Anterior cingulate cortex (tissue), 58 donors: ENCODE measurements at places on chromosomes 3 and 15.

DNA sequence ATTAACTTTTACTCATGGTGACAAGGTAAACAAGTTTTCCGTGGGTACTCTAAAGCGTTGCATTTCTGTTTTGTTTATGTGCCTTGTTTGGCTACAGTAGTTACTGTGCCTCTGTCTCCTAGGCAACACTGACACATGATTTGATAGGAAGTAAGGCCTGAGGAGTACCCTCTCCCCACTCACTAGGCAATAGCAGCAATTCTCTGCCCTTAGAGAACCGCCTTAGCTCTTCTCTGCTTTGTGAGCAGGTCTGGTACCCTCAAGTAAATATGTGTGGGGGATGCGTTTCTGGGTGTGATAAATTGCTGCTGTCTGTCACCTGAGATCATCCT, at the start of gene IL5RA:
Gene IL5RA, minus strand, starts transcription at position 76 of the 332 bp plus-strand sequence. CDS start 5,390 bp downstream, outside the sequence.
- DNase-seq = no peak

DNA sequence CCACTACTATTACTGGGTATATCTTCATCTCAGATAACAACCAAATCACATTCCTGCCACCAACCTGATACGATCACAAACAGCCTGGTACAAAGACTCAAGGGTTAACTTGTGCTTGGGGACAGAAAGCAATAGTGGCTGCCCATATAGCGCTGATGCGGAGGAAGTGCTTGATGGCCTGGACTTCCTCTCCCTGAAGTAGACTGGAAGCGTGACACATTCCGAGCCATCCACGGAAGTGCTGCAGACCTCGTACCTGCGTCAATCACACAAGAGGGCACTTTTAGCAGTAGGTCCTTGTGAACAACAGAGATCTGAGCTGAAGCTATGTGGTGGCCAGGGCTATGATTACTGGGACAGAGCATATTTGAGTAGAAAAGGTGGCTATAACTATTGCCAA, 17.3 kb upstream of the C3orf62 start:
- DNase-seq = no peak

DNA sequence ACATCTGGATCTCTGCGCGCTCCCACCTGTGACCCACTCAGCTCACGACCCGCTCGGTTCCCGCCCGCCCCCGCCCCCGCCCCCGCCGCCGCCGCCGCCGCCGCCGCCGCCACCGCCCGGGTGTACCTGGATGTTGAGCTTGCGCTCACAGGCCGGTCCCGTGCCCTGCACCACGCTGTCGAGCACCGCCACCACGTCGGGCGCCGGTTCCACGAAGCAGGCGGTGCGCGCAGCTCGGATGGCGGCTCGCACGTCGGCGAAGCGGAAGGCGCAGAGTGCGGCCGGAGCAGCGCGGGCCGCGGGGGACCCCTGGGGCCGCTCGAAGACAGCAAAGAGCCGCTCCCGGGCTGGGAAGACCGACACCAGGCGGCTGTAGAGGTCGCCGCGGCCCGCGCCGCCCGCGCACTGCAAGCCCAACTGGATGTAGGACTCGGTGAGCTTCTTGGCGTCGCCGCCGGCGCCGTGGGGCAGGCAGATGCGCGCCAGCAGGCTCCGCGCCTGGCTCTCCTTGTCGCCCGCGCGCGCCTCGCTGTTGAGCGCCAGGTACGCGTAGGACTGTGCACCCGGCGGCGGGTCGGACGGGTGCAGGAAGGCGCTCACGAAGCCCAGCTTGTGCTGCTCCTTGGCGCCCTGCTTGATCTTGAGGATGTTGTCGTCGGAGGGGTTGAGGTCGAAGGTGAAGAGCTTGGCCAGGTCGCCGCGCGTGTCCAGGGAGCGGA, 1.1 kb downstream of the PLXND1 start:
- DNase-seq = no peak

DNA sequence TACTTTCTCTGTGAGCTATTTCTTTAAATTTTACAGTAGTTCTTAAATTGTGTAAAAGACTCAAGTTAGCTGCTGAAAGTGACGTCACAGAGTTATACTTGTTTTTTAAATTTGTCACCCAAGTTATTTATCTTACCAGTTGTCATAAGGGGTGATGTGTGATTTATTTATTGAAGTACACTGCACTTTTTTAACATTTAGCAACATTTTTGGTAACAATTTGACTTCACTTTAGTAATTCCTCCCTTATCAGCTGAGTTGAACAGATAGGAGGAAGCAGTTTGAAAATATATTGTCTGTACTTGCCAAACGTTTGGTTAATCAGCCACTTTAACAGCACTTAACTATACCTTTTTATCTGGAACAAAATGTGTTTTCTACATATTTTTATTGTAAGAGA, 3.8 kb downstream of the STT3B start:
- no peak for DNase-seq

GRCh38 chr3:120438665-120439370, 12.0 kb downstream of the FSTL1 start:
- DNase-seq = no peak
